ENCODE measurements at places on chromosomes 4 and X. TPM values are rescaled to one million over a fixed set of nuclear protein-coding genes. Genes with fewer than 3 reads are reported as not detected.

PPEF1 gene
- total RNA-seq: 4.5 TPM

HSFX1 gene
- 3.4 TPM for total RNA-seq

PLXNB3 gene
- 7.3 TPM for total RNA-seq

HS3ST1 gene
- 2.3 TPM for total RNA-seq

DMRTC1 gene
- total RNA-seq: 1.2 TPM

ABCB7 gene
- total RNA-seq: 86.8 TPM

USP46 gene
- 33.5 TPM for total RNA-seq

XAGE1A gene
- not detected for total RNA-seq

BBS12 gene
- 13.9 TPM for total RNA-seq

SFRP2 gene
- total RNA-seq: 103 TPM

OFD1 gene
- total RNA-seq: 49.0 TPM

ASMT gene
- total RNA-seq: 1.2 TPM

CPLX1 gene
- total RNA-seq: 9.2 TPM

CT45A2 gene
- not detected for total RNA-seq

GABRE gene
- total RNA-seq: 89.1 TPM

SH2D1A gene
- not detected for total RNA-seq

GLRA2 gene
- total RNA-seq: 13.6 TPM

FATE1 gene
- total RNA-seq: not detected

SATL1 gene
- 0.82 TPM for total RNA-seq

APEX2 gene
- 6.1 TPM for total RNA-seq

TCEAL3 gene
- total RNA-seq: 18.3 TPM

FAAH2 gene
- total RNA-seq: 3.1 TPM

STK32B gene
- 11.7 TPM for total RNA-seq

UGT2A1 gene
- total RNA-seq: not detected

CXCR3 gene
- total RNA-seq: not detected

DOK7 gene
- total RNA-seq: 3.5 TPM

PPP1R2C gene
- not detected for total RNA-seq

KLHL5 gene
- 41.7 TPM for total RNA-seq

GLRB gene
- 15.2 TPM for total RNA-seq

EDA2R gene
- total RNA-seq: 2.6 TPM

BEND2 gene
- 0.27 TPM for total RNA-seq

CSAG1 gene
- not detected for total RNA-seq

CYLC1 gene
- not detected for total RNA-seq

UGT2B7 gene
- total RNA-seq: 0.71 TPM

NPY2R gene
- 1.3 TPM for total RNA-seq

PPP2R3B gene
- total RNA-seq: 23.1 TPM

PABPC1L2B gene
- total RNA-seq: 0.38 TPM

IL9R gene
- not detected for total RNA-seq

RIPPLY1 gene
- total RNA-seq: not detected

SYNPO2 gene
- total RNA-seq: 66.4 TPM

DBET gene
- total RNA-seq: not detected

VEGFC gene
- 10.6 TPM for total RNA-seq

HNRNPDL gene
- total RNA-seq: 320 TPM

FMR1NB gene
- not detected for total RNA-seq

SPANXN3 gene
- not detected for total RNA-seq

TRIM60 gene
- not detected for total RNA-seq

FHL1 gene
- 423 TPM for total RNA-seq

SERTM2 gene
- total RNA-seq: 2.4 TPM

BMP3 gene
- total RNA-seq: 21.3 TPM

BANK1 gene
- 0.77 TPM for total RNA-seq

ATP2B3 gene
- total RNA-seq: 3.7 TPM

SUPT20HL1 gene
- total RNA-seq: not detected

FOXR2 gene
- not detected for total RNA-seq

F8A2 gene
- not detected for total RNA-seq

FHDC1 gene
- 9.0 TPM for total RNA-seq
